ENCODE measurements at places on chromosomes 3 and 15.

GRCh38 chr15:100728371-100729201 is 126.2 kb downstream of the ASB7 start:
- DNase-seq = no peak

DNA sequence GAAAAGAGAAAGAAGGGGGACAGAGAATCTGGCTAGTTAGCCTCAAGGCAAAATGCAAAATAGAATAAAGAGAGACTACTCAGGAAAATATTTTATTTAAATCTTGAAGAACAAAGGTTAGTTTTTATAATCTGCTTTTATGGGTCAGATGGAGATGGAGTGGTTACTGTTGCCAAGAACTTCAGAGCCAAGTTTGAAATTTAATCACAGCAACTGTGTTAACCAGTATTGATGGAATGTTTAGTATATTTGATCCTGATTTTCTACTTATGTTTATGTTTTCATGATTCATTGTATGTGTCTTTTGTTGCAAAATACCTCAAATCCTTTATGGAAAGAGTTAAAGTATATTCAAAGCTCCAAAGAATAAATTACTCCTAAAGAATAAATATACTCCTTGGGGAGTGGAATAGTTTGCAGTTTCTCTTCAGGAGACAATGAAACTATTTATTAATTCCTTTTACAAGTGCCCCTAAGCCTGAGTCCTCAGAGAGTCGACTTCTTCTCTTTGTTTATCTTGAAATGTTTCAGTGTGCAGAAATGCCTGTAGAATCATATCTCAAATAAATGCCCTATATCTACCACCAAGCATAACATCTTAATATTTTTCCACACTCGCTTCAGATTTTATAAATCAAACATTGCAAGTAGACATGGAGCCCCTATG is 60.9 kb upstream of the THSD4 start:
- no peak for DNase-seq

DNA sequence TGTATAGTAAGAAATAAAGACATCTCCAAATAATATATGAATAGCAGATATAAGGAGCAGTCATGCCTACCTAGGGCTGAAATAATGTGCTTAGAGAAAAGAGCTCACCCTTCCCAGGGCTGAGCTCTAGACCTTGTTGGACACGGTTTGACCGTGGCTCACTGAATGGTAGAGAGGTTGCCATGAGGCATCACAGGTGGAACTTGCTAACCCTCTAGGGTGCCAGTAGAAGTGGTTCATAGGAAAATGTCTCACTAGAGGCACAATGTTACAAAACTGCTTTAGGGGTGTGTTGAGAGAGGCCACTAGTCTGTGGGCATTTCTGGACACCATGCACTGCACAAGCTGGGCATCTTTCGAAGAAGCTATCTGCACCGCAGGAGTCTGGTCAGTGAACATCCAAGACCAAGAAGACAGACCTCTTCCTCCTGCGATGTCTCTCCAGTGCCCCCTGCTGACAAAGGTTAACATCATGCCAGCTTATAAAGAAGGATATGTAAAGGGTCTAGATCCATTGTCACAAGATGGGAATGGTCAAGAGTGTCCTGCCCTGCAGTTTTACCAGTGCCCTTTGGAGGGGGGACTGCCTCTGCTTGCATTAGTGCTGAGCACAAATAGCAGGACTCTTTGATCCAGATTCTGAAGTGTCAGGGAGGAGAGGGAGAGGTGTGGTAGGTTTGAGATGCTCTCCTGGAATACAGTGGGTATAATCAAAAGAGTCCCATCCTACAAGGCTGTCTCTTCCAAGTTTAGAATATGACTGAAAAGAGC is 266.8 kb downstream of the ZNF385D start:
- peak; percentile 35 for DNase-seq

DNA sequence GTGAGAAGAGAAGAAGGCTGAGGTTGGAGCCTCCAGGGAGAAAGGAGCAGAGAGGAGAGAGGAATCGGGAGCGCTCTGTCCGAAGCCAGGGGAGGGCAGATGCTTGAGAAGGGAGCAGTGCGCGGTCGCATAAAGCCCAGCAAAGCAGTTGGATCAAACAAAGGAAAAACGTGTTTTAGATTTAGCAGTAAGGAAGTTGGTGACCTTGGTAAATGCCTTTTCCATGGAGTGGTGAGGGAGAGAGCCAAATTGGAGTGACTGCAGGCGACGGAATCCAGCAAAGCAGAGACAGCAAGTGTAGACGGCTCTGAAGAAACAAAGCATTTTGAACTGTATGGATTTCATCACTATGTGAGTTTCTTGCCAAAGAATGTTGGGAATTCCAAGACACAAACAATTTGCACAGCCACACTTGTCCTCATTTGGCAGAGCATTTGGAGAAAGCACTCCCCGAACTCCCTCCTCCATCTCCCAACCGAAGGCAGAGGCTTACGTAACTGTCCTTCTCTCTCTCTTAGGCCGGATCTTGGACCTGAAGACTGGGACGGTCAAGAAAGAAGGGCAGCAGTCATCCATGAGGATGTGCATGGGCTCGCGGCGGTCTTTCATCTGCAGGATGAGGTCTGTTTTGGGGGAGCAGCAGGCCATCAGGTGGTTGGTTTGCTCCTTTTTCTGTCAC is 103.6 kb downstream of the ARNT2 start:
- no peak for DNase-seq

- no peak for DNase-seq
Observed at GRCh38 chr3:158717576-158717975, 14.7 kb downstream of the RARRES1 start.

- DNase-seq = no peak
Observed at GRCh38 chr3:36942638-36943248, 2.1 kb downstream of the TRANK1 start.

- no peak for DNase-seq
Observed at GRCh38 chr3:117616227-117616626, 906.6 kb downstream of the TUSC7 start.

DNA sequence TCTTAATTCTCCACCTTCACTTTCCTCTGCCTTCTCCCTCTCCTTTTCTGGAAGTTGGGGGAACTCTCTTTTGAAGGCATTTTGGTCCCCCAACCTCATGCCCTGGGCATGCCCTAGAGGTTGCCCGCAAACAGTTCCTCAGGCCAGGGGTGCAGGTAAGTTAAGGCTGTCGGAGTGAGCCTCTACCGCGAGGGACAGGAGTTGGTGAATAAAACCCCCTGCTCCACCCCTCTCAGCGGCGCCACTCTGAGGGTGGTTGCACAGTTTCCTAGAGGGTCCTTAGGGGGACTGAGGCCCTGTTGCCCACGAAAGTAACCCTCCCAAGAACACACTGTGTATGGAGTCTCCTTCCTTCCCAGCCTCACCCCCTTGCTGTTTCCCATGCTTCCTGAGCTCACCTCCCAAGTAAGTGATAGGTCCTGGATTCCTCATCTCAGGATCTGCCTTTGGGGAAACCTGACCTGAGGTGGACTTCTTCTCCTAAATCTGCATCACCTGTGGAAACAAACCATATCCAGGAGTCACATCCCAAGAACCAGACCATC is 23.1 kb upstream of the THSD4 start:
- DNase-seq = no peak

GRCh38 chr3:72398781-72399180 is 449.5 kb downstream of the SHQ1 start:
- DNase-seq = no peak

DNA sequence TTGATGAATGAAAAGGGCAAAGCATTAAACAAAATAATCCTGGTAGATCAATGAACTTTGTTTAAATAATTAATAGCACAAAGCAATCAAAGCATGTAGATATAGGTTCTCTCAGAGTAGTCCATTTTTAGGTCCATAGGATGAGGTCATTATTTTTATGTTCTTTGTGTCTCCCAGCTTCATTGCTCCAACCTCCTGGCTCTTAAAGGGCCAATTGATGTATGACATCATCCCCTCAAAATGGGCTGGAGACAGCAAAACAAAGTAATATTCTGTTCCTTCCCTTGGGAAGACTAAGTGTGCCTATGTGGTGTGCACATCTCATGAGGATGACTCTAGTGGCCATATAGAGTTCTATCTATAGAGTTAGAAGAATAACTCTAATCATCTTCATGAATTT is 49.5 kb downstream of the HMG20A start:
- no peak for DNase-seq

GRCh38 chr3:168021737-168022450 is 73.8 kb downstream of the GOLIM4 start:
- no peak for DNase-seq

DNA sequence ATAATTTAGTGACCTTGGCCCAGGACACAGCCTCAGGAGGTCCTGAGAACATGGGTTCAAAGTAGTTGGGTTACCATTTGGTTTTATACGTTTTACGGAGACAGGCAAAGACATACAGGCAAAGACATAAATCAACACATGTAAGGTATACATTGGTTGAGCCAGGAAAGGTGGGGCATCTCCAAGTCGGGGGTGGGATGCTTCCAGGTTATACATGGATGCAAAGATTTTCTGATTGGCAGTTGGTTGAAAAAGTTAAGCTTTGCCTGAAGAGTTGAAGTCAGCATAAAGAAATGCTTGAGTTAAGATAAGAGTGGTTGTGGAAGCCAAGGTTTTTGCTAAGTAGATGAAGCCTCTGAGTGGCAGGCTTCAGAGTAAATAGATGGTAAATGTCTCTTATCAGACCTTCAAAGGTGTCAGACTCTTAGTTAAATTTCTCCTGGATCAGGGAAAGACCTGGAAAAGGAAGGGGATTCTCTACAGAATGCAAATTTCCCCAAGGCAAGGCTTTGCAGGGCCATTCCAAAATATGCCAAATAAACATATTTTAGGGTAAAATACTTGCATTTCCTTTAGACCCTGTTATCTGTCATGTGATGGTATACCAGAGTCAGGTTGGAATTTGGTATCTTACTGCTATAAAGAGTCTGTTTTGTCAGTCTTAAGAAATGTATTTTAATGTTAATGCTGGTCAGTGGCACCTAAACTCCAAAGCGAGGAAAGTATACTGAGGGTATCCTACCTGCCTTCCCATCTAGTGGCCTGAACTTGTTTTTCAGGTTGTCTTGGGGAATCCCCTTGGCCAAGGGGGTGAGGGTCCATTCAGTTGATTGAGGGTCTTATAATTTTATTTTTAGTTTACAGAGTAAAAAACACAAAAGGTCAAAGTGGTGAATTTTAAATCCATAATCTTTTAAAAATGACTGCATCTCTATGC is 8.2 kb upstream of the PDHB start:
- DNase-seq = no peak

- no peak for DNase-seq
Observed at GRCh38 chr3:171384101-171384891, 75.9 kb downstream of the TNIK start.

DNA sequence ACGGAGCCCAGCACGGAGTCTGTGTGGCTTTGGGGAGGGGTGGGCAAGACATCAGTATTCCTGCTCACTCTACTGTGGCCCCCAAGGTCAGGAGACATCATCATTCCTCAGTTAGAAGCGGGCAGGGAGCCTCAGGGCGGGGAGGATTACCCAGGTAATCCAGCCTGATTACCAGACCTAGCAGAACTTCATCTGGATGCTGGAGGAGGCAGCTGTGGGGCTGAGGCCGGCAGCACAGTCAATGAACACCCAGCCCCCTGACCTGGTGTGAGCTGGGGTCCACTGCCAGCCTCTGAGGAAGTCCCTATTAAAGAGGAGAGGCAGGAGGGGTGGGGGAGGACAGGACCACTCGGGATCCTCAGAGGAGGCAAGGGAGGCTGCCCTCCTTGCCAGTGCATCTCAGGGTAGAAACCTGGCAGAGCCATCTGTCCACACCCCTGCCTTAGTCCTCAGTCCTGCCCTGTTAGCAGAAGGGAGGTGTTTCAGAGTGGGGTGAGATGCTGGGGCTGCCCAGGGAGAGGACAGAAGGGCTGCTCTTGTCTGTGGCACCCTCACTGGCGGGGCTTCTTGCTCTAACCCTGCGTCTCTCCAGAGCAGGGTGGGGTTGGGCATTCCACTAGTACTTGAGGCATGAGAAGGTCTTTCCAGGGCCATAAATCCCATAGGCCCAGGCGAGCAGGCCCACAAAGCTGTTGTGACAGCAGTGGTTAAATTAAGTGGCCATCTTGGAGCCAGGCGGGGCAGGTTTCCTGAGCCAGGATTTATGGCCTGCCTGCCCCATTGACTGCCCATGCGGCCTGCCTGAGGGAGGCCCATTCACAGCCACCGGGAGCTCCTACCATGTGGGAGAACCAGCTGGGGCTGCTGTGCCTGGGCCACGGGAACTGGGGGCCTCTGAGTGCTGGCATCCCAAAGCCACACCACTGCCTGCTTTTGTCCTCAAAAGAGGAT is 82.1 kb downstream of the LINGO1 start:
- no peak for DNase-seq

DNA sequence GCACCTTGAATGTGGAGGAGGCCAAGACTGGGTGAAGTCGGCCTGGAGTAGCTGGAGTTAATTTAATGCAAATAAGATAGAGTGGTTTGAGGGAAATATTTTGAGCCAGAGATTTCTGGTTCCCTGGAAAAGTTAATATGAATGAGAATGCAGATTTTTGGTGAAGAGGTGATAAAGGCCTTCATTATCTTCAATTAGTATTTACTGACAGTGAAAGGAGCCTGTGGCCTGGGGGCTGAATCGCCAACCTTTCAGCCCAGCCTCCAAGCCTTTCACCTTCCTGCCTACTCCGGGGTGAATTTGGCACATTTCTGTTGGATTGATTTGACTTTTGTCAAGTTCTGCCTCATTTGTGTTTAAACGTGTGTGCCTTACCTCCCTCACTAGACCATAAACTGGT is 147.8 kb downstream of the SOX2 start:
- no peak for DNase-seq

DNA sequence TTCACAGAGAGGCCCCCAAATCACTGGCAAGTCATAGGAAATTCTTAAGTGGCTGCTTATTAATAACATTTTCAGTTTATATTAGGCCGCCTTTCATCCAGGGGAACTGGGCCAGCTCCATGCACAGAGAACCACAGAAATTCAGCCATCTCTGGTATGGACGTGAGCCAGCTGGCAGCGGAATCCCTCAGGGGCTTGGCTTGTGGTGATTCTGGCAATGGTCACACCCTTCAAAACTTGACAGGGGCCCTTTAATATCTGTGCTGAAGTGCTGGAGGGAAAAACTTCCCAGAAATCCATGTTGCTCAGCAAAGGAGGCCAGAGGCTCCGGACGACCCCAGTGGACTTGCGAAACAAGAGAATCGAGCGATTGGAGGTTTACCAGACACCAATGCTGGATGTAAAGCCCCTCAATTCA is 11.3 kb downstream of the PRICKLE2 start:
- DNase-seq = no peak

GRCh38 chr3:165503825-165504224 is 307.6 kb upstream of the SLITRK3 start:
- DNase-seq = no peak

- DNase-seq = no peak
Observed at GRCh38 chr15:74176262-74177214, 3.0 kb downstream of the ISLR start.

GRCh38 chr3:140931801-140932200 is 9.8 kb upstream of the SLC25A36 start:
- DNase-seq = no peak

- DNase-seq = no peak
Observed at GRCh38 chr3:63949005-63949404, 36.8 kb upstream of the SCAANT1 start.

- no peak for DNase-seq
Observed at GRCh38 chr15:100942656-100943425, 23.7 kb downstream of the LRRK1 start.

- DNase-seq = no peak
Observed at GRCh38 chr3:2029559-2029958, 69.1 kb upstream of the CNTN4 start.

GRCh38 chr3:37145611-37146010 is 28.8 kb downstream of the LRRFIP2 start:
- no peak for DNase-seq

Measured in activated CD4-positive, alpha-beta T cell treated with anti-CD3 and anti-CD28 coated beads, Interleukin-2, Interleukin-6, amounts not matched to agents 100 ng/mL and 50 ng/mL, durations not matched to agents 16 hours and 8 hours (primary cell).